ENCODE measurements at places on chromosomes 12 and 14. TPM values are rescaled to one million over a fixed set of nuclear protein-coding genes. Genes with fewer than 3 reads are reported as not detected.

Gene CCDC175
- total RNA-seq: not detected

GRCh38 chr14:22163051-22163450 is 426.0 kb downstream of the DAD1 start:
- peak overlapping the region; percentile 20 for H3K4me3 ChIP-seq
- no peaks in the 10 kb centered on the region for H3K36me3 ChIP-seq
- no peak overlapping the region for H3K27ac ChIP-seq
- peak; percentile 31 for DNase-seq
- H3K27me3 ChIP-seq: no peaks in the 10 kb centered on the region

GRCh38 chr12:75954041-75954440 is 77.5 kb downstream of the PHLDA1 start:
- H3K27ac ChIP-seq: no peak overlapping the region
- peaks cover 2% of the 10 kb centered on the region for H3K4me1 ChIP-seq
- H3K27me3 ChIP-seq: no peaks in the 10 kb centered on the region
- H3K36me3 ChIP-seq: no peaks in the 10 kb centered on the region
- no peak for DNase-seq
- no peak overlapping the region for H3K4me3 ChIP-seq

Gene COX8C
- total RNA-seq: not detected

DNA sequence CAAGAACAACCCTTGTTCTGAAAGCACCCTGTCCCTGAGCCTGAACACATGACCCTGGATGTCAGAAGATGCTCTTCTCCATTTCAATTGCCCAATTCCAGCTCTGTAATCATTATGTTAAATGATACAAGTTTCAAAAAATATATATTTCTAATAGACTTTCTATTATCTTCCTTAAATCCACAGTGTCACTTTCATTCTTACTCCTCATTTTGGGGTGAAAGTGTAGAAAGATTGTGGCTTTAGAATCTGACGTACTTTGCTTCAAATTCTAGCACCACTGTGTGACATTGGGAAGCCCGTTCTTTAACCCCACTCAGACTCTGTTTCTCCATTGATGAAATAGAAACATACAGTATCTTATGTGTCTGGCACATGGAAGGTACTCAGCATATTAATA is 83.2 kb downstream of the ETV6 start:
- H3K4me3 ChIP-seq: no peak overlapping the region
- DNase-seq: no peak
- no peaks in the 10 kb centered on the region for H3K27me3 ChIP-seq
- no peaks in the 10 kb centered on the region for H3K36me3 ChIP-seq
- H3K27ac ChIP-seq: peak overlapping the region; percentile 34
- H3K4me1 ChIP-seq: peaks cover 22% of the 10 kb centered on the region

Gene WSCD2
- total RNA-seq: not detected

GRCh38 chr14:82309199-82309598 is 775.5 kb upstream of the SEL1L start:
- no peak overlapping the region for H3K27ac ChIP-seq
- H3K36me3 ChIP-seq: no peaks in the 10 kb centered on the region
- H3K27me3 ChIP-seq: no peaks in the 10 kb centered on the region
- no peaks in the 10 kb centered on the region for H3K4me1 ChIP-seq
- H3K4me3 ChIP-seq: no peak overlapping the region

Gene RAPGEF3
- total RNA-seq: 0.08 TPM

Gene RTL1
- total RNA-seq: not detected

Gene MANSC4
- not detected for total RNA-seq

Gene SLC6A12
- total RNA-seq: 4.2 TPM

Gene SLC7A7
- total RNA-seq: 2.7 TPM

DNA sequence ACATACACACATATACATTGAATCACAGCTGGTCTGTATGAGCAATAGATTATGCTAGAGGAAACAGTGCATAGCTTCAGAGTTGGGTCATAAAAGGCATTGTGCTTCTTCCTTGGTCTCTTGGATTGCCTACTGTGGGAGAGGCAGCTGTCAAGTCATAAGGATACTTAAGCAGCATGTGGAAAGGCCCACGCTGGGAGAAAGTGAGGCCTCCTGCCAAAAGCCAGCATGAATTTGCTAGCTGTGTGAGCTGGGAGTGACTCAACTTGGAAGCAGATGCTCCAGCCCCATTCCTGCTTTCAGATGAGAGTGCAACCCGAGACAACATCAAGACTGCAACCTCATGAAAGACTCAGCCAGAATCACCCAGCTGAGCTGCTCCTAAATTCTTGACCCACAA is 311.9 kb upstream of the TBX3 start:
- H3K27ac ChIP-seq: no peak overlapping the region
- DNase-seq: no peak
- no peaks in the 10 kb centered on the region for H3K27me3 ChIP-seq
- no peak overlapping the region for H3K4me3 ChIP-seq

- no peaks in the 10 kb centered on the region for H3K36me3 ChIP-seq
- H3K4me1 ChIP-seq: peaks cover 12% of the 10 kb centered on the region
- H3K27ac ChIP-seq: peak overlapping the region; percentile 64
- H3K4me3 ChIP-seq: peak overlapping the region; percentile 53
- DNase-seq: no peak
- no peaks in the 10 kb centered on the region for H3K27me3 ChIP-seq
Observed at GRCh38 chr12:105329926-105330282, 587 bp upstream of the C12orf75 start.

GRCh38 chr14:56268673-56269072 is 150.5 kb downstream of the PELI2 start:
- H3K4me1 ChIP-seq: no peaks in the 10 kb centered on the region
- no peak for DNase-seq
- no peaks in the 10 kb centered on the region for H3K27me3 ChIP-seq
- no peak overlapping the region for H3K4me3 ChIP-seq

DNA sequence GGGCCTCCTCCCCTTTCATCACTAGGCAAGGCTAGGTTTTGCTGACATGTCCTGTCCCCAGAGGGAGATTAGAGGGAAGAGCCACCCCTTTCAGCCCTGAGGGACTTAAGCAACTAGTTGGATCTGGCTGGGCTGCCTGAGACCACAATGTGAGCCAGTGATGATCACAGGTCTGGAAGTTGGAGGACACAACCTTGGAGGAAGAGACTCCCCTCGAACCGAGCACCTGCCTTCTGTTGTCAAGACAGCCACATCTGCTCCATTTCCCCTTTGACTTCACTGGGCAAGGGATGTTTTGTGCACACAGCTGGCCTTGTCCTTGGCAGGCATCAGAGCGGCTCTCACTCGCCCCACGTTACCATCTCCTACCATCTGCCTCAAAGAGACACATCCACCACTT is 31.4 kb downstream of the MVK start:
- no peaks in the 10 kb centered on the region for H3K36me3 ChIP-seq
- no peak overlapping the region for H3K27ac ChIP-seq
- H3K27me3 ChIP-seq: no peaks in the 10 kb centered on the region
- H3K4me1 ChIP-seq: no peaks in the 10 kb centered on the region

GRCh38 chr12:99752740-99753139 is 105.2 kb downstream of the GARIN6 start:
- no peak for DNase-seq
- no peaks in the 10 kb centered on the region for H3K4me1 ChIP-seq
- no peak overlapping the region for H3K27ac ChIP-seq
- H3K27me3 ChIP-seq: no peaks in the 10 kb centered on the region
- no peak overlapping the region for H3K4me3 ChIP-seq

Gene NRXN3
- not detected for total RNA-seq

DNA sequence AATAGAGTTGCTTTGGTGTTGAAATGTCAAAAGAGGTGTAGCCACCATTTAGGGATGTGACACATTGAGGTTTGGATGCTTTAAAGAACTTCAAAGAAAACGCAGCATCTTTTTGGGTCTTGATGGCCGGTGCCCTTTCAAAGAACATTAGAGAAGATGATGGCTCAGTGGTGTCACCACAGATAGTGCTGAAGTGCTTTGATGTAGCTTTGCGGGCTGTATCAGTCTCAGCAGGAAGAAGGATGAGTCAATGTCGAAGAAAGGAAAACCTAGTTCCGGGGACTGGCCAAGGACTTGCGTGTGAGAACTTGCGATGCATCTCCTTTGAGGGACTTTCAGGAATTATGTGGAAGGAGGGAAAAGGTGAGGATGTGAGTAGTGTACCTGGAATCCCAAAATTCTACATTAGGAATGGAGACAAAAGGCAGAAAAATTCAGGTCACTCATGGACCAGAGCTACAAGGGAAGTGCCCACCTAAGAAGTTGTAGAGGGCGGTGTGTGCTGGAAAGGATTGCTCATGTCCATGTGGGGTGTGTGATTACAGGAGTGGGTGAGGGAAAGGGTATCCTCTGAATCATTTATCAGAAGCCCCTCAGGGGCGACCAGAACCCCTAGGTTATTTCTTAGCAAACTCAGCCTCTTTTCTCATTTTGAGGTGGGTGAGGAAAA is 39.7 kb upstream of the GZMB start:
- H3K4me3 ChIP-seq: peak overlapping the region; percentile 49
- peak overlapping the region; percentile 51 for H3K27ac ChIP-seq
- H3K4me1 ChIP-seq: peaks cover 30% of the 10 kb centered on the region
- H3K36me3 ChIP-seq: no peaks in the 10 kb centered on the region
- H3K27me3 ChIP-seq: no peaks in the 10 kb centered on the region
- peak; percentile 60 for DNase-seq

Gene NGB
- not detected for total RNA-seq

- H3K27me3 ChIP-seq: no peaks in the 10 kb centered on the region
- no peak for DNase-seq
- H3K4me1 ChIP-seq: no peaks in the 10 kb centered on the region
- no peak overlapping the region for H3K4me3 ChIP-seq
Observed at GRCh38 chr14:19878029-19878642, 3.2 kb downstream of the OR4K2 start.

- peaks cover 12% of the 10 kb centered on the region for H3K4me1 ChIP-seq
- H3K36me3 ChIP-seq: no peaks in the 10 kb centered on the region
- no peak overlapping the region for H3K27ac ChIP-seq
- H3K27me3 ChIP-seq: no peaks in the 10 kb centered on the region
- no peak for DNase-seq
Observed at GRCh38 chr14:65949711-65950516, 536.3 kb upstream of the CCDC196 start.

Gene CAPZA3
- total RNA-seq: not detected

- H3K27ac ChIP-seq: peak overlapping the region; percentile 65
- peak overlapping the region; percentile 84 for H3K4me3 ChIP-seq
Observed at GRCh38 chr14:50666772-50667683, 1.1 kb downstream of the SAV1 start.

Gene ABHD4
- 14.7 TPM for total RNA-seq

DNA sequence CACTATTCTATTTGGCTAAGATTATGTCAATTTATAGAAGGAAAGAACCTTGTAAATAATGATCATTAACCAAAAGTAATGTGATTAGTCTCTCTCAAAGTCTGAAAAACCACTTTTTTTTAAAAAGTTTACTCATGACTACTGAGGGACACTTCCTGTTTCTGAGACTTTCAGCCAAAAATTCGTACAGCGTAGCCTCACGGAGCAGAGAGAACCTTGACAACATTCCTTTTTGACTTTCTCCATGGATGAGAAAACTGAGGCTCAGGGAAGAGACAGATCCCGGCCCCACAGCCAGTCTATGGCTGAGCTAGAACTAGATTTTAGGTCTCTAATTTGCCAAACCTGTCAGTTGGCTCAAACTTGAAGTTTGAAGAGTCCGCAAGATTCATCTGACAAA is 68.2 kb downstream of the DAD1 start:
- no peaks in the 10 kb centered on the region for H3K27me3 ChIP-seq
- peak overlapping the region; percentile 90 for H3K27ac ChIP-seq
- peaks cover 92% of the 10 kb centered on the region for H3K4me1 ChIP-seq
- H3K36me3 ChIP-seq: peaks cover 39% of the 10 kb centered on the region

- H3K4me1 ChIP-seq: no peaks in the 10 kb centered on the region
- H3K4me3 ChIP-seq: no peak overlapping the region
- no peaks in the 10 kb centered on the region for H3K27me3 ChIP-seq
- no peak overlapping the region for H3K27ac ChIP-seq
- DNase-seq: no peak
Observed at GRCh38 chr14:59228421-59228820, 40.0 kb downstream of the DAAM1 start.

GRCh38 chr12:42267413-42268190 is 29.6 kb upstream of the YAF2 start:
- no peak overlapping the region for H3K27ac ChIP-seq
- H3K36me3 ChIP-seq: no peaks in the 10 kb centered on the region
- no peaks in the 10 kb centered on the region for H3K27me3 ChIP-seq
- no peak overlapping the region for H3K4me3 ChIP-seq

GRCh38 chr12:104751594-104751993 is 206.5 kb downstream of the SLC41A2 start:
- no peaks in the 10 kb centered on the region for H3K27me3 ChIP-seq
- no peak overlapping the region for H3K4me3 ChIP-seq
- no peak for DNase-seq

Gene KCNMB4
- total RNA-seq: 1.4 TPM

Gene MED6
- 61.0 TPM for total RNA-seq

DNA sequence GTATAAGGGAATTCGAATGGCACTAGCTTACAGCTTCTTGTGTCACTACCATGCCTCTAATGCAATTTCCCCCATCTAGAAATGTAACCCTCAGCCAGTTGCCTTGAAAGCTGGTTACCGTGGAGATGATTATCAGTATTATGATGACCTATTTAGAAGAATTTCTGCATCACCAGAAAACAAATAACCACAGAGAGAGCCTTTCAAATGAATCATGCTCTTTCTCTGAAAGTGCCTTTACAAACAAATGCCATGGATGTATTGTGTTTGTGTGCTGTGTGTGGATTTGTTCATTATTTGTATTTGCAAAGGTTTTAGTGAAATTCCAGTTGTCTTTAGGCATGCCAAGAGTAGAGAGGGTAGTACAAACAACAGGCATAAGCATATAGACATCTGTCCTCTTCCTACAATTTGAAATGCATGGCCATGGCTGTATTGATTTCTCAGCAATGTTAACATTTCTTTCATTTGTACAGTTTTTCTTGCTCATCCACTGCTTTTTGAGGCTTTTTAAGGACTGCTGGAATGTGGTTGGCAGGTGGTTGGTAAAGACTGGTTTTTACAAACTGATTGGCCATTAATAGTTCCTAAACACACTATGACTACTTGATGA is 266.5 kb downstream of the PAWR start:
- H3K27me3 ChIP-seq: no peaks in the 10 kb centered on the region
- H3K4me1 ChIP-seq: no peaks in the 10 kb centered on the region
- H3K27ac ChIP-seq: no peak overlapping the region
- no peaks in the 10 kb centered on the region for H3K36me3 ChIP-seq

DNA sequence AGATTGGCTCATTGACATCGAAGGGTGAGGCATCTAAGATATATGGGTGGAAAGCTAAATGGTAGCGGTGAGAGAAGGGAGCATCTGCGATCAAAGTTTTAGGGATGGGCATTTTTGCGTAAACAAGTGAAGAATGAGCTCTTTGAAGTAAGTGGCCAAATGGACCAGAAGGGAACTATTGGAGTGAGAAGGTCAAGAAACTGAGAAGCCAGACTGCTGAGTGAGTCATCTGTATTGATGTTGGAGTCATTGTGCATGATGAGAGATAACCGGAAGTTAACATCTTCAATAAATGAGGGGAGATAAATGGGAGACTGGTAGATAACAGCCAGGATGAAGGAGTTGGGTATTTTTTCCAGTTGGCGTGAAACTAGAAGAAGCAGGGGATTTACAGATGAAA is 271.9 kb upstream of the PDE3A start:
- no peak for DNase-seq
- no peak overlapping the region for H3K4me3 ChIP-seq
- H3K27ac ChIP-seq: no peak overlapping the region

Gene KLHL33
- total RNA-seq: 0.19 TPM

Gene KRT1
- total RNA-seq: not detected

GRCh38 chr12:32264961-32265360 is 134.4 kb upstream of the FGD4 start:
- no peaks in the 10 kb centered on the region for H3K27me3 ChIP-seq
- no peak for DNase-seq
